ENCODE measurements at places on chromosomes 11 and 22.

GRCh38 chr11:9615031-9615451 is 41.6 kb downstream of the WEE1 start:
- no peak for DNase-seq

DNA sequence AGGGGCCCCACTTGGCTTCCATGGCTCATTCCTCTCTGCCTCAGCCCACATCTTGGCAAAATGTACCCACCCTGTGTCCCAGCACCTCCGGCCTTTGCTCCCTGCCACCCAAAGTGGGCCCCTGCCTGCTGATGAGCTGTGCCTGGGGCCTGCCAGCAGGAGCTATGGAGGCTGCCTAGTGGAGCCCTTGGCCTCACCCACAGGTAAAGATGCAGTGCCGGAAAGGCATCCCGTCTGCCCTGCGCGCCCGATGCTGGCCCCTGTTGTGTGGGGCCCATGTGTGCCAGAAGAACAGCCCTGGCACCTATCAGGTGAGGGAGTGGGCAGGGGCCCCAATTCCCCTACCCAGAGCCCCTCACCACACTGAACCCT is 1.3 kb downstream of the TBC1D10C start:
- DNase-seq, result no peak

DNA sequence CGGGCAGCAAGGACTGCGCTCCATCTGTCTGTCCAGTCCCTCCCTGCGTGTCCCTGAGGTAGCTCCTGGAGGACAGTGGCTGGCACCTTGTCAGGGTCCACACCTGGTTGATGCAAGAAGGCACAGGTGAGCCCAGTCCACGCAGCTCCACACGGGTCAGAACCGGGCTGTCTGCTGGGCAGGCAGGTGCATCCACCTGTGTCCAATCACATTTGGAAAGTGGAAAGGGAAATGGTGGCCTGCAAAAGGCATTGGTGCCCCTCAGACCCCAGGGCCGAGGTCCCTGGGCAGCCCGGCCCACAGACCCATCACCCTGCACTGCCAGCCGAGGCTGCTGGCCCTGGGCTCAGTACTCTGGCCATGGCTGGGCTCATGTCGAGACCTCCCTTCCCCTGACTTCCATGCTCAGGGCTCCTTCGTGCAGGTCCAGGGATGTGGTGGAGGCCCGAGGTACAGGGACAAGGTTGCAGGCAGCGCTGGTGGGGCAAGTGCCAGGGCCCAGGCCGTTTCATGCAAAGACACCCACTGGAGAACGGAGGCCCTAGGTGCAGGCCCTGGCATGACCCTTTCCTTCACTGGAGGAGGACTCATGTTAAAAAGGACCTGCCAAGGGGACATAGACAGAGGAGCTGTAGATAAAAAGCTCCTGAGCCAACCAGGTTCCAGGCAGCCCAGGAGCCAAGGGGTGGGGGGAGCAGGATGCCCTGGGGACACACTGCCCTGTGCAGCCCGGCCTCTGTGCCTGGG is 38.9 kb upstream of the TH start:
- no peak for DNase-seq

- no peak for DNase-seq
Measured at GRCh38 chr11:82826526-82826925, 73.7 kb downstream of the PRCP start.

- no peak for DNase-seq
Measured at GRCh38 chr11:125182573-125182972, 18.0 kb downstream of the PKNOX2 start.

- DNase-seq, result no peak
Measured at GRCh38 chr22:48761546-48761945, 1066.1 kb downstream of the BRD1 start.

GRCh38 chr22:45928726-45929368 is 48.1 kb downstream of the WNT7B start:
- DNase-seq, result no peak

- no peak for DNase-seq
Measured at GRCh38 chr11:91972665-91973266, 251.9 kb upstream of the FAT3 start.

DNA sequence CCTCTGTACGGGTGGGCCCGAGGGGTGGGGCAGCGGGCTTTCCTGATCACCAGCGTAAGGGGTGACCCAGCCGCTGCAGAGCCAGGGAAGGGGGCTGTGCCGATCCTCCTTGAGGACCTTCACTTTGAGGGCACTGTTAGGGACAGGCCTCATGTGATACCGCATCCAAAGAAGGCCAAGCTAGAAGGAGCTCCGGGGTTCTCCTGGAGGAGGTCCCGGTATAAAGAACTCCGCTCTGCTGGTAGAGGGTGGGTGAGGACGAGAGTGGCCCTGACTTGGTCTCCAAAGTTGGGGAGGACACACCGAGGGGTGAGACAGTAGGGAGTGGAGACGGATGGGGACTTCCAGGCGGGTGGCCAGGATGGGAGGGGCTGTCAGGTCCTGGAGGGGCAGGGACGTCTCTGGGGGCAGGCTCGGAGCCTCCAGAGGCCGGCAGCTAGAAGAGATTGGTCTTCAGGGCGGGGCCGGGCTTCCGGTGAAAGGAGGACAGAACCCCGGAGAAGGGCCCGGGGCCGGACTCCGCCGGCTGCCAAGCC is 4.6 kb downstream of the PHOX2A start:
- DNase-seq, result peak; percentile 85

GRCh38 chr11:65649656-65650546 is 12.0 kb downstream of the SIPA1 start:
- DNase-seq, result peak; percentile 57

GRCh38 chr11:84549217-84549616 is 1077.9 kb downstream of the DLG2 start:
- no peak for DNase-seq

Data from Right ventricle myocardium inferior (tissue), 1 donor.